ENCODE measurements at places on chromosomes 4 and X.

GRCh38 chrX:138082251-138082650 is 516.3 kb downstream of the ZIC3 start:
- DNase-seq: no peak

DNA sequence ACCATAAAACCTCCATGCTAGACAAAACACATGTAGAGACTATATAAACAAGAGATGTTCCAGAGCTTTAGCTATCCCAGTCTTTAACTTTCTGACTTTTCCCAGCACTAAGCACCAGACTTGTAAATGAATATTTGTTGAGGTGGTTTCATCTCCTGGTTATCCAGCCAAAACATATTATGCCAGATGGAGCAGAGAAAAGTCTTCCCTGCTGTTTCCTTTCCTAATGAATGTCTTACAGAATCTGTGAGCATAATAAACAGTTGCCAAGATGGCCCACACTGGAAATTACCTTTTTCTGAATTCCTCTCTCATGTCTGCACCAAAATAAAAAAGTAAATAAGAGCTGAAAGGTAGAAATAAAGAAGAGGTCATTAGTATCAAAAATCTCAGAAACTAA is 159.2 kb downstream of the TECRL start:
- no peak for DNase-seq

DNA sequence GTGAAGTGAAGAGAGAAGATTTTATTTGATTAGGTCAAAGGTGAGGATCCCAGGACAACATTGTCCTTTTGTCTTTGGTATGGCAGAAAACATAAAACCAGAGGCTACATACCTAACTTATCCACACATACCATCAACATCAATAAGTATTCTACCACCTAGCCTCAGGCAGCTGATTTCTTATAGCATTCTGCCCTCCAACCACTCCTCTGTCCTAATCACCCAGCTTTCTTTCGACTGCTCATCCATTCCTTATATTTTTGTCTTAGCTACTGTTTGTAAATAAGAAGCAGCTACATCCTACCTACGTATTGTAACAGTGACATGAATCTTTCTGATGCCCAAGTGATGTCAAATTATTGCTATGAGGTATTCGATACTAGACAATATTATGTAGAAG is 129.4 kb downstream of the ANAPC10 start:
- DNase-seq: no peak

DNA sequence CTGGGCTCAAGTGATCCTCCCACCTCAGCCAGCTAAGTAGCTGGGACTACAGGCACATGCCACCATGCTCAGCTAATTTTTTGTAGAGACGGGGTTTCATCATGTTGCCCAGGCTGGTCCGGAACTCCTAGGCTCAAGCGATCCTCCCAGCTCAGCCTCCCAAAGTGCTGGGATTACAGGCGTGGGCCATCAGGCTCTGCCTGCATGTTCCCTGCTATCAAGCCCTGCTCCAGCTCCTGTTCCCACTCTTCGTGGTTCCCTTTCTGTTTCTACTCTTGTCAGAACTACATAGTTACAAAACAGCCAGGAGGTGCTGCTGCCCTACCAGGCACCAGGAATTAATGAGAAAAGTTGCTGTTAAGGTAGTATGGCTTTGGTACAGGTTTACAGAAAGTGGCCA is 8.7 kb downstream of the TIMP1 start:
- no peak for DNase-seq

DNA sequence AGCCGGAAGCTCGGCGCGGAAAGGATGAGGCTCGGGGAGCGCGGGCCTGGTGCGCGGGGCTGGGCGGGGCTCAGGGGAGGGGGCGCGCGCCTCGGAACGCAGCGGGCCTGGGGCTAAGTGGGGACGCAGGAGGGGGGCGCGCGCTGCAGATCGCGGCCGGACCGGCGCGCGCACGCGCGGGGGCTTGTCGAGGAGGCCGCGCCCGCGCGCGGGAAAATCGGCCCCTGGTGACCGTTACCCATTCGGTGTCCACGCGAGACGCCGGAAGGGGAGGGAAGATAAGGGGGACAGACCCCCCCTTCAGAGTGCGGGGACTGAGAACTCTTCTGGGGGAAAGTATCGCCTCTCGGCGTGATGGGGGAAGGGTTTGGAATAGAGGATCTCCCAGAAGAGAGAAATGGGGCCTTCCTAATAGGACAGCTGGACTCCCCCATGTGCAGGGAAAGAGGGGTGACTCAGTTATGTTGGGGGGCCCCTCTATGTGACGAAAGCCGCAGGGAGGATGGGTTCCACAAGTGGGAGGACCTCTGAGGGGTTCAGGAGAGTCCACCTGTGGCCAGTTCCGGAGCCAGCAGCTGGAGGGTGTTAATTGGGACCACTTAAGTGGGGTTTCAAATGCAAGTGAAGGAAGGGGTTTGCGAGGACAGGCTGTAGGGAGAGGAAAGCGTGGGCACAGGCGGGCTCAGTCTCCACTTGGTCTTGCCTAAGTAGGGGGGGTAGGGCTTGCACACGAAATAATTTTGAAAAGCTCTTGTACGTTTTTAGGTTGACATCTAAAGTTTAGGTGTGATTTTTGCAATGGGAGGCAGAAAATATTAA is 584 bp downstream of the SUV39H1 start:
- DNase-seq: peak; percentile 6

DNA sequence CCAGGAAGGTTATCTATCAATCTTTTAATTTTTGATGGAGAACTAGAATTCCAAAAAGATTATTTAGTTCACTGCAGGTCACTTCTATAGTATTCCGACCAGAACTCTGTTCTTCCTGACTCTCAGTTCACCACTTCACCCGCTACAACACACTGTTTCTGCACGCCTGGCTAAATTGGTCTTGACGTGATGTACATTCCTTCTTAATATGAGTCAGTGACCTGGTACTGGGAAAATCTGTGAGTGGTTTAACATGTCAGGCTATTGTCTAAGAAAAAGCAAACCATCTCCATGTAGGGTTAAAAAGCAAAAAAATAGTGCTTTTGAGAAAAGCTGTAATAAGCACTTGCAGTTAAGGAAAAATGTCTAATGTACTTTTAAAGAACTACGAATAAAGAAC is 120.4 kb downstream of the NDST3 start:
- DNase-seq: no peak

DNA sequence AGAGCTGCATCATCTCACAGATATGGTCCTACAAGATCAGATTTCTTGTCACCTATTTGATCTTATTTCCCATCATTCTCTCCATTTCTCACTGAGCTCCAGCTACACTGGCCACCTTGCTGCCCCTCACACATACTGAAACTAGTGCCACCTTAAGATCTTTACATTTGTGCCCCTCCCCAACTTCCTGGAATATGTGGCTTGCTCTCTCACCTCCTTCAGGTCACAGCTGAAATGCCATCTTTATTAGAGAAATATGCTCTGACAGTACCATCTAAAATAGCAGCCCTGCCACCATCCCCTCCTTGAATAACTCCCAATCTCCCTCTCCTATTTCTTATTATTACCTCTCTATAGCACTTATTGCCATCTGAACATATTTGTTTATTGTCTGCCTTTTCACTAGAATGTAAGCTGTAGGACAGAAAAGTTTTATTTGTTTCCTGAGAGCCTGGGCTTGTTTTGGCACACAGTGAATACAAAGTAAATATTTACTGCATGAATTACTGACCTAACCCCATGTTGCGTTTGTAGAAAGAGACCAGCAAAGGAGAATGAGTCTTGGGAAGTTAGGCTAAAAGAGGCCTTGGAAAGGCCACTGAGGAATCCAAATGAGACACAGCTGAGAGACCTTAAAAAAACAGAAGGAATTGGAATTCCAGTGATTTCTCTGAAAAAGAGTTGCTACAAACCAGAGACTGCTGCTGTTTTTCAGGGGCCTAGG is 22.7 kb downstream of the DYNLT3 start:
- no peak for DNase-seq

DNA sequence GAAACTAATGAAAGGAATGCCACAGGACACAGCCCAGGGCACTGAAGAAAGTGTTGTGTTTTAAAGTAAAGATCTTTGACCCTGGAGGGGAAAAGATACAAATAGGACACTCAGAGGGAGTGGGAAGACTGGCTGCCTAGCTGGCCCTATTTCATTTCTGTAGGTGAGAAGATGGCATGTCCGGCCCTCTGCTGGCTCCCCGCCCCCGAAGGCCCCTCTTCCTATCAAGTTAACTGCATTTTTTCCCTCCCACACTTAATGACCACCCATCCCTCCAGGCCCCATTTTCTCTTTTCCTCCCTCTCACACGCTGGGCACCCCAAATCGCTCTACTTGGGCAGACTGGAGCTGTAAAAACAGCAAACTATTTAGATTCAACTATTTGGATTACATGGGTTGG is 5.5 kb upstream of the TRIM75 start:
- DNase-seq: no peak

DNA sequence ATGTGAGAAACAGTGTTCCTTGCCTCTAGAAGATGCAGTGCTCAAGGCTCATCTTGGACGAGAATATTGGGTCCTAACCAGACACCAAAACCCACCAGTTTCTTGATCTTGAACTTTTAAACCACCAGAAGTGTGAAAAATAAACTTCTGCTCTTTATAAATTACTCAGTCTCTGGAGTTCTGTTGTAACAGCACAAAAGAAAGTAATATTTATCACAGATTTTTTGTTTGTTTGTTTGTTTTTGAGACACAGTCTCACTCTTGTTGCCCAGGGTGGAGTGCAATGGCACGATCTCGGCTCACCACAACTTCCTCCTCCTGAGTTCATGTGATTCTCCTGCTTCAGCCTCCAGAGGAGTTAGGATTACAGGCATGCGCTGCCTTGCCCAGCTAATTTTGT is 371.1 kb upstream of the NDST4 start:
- DNase-seq: no peak

- DNase-seq: no peak
These were observed 103.8 kb downstream of the EFNB1 start for GRCh38 chrX:68932611-68933010.

GRCh38 chr4:38360201-38360600 is 303.8 kb upstream of the KLF3 start:
- DNase-seq: no peak

DNA sequence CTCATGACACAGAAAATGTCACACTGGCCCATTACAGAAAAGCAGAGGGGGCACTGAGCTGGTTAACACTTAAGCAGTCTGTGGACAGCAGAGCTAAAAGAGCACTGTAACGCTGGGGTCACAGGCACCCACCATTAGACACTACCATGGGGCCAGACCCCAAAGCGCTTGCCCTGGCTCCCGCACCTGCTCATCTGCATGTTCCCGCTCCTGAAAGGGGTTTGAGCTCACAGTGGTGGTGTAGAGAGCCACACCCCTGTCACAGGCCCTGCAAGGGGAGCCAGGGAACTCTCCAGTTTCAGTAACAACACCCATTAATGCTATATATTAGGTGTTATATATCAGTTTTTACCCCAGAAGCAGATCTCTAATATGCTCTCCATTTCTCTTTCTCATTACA is 187.0 kb downstream of the ANKRD50 start:
- no peak for DNase-seq

DNA sequence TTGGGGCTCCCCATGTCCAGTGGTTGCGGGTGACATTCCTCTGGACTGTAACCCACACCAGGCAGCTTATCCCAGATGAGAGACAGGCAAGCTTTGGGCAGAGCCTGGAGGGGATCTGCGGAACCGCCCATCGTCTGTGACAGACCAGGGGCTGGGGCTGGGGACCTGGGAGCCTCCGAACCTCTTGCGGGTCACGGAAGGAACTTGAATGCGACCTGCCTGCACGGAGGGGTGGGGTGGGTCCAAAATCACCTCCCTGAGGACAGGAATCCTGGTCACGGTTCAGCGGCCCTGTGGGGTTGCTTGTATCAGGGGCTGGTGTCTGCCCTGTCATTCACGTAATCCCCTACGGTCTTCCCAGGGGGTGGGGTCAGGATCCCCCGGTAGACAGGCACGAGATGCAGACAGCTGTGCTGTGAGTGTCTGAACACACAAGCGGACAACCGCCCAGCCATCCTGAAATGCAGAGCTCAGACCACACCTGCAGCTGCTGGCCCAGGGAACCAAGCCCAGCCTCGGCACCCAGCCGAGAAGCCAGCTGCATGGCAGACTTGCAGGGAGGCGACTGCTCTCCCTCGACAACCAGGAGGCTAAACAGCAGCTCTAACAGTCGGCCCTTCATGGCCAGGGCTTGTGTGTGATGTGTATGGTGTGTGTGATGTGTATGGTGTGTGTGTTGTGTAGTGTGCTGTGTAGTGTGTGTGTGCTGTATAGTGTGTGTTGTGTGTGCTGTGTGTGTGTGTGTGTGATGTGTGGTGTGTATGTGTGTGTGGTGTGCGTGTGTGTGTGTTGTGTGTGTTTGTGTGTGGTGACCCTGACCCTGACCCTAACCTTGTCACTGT is 105.9 kb upstream of the ADRA2C start:
- DNase-seq: peak; percentile 27

DNA sequence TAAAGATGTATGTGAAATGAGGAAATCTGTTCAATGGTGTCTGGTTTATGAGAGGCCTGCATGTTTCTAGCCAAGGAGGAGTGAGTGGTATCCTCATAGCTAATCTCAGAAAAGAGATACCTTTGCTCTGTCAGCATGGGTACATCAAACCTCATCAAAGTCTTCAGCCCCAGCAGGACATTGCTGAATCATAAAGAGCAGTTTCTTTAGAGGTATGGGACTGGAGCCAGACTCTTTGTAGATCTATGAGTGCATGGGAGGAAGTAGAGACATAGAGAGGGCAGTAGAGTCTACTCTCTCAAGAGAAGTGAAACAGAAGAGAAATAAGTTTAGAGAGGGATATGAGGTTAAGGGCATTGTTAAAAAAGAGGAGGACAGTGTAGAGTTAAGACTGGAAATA is 1950.9 kb downstream of the ARAP2 start:
- no peak for DNase-seq

DNA sequence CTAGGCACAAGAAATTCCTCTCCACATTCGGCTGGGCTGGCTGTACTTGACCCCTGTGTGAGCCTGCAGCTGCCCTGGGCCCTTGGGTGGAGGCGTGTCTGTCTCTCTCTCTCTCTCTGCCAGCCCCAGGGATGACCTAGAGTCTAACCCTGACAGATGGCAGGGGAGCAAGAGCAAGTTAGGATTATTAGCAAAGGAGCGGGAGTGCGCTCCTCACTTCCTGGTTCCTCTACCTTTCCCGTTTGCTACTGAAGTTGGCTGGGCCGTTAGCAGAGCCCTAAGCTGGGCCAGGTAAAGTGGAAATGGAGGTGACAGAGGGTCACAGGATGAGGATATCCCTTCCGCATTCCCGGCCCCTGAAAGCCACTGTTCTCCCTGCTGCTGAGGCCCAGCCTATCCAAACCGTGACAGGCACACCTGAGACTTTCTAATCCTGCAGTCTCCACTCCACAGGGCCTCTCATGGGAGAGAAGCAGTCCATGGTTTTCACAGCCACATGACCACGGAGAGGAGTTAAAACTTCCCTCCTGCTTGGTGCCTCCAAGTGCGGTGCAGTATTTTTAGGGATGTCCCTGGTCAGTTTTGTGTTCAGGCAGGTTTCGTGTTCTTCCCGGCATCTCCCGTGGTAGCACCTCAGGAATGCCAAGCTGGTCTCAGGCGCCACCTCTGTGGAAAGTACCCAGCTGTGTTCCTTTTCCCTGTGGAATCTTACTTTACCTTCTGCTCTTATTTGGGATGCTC is 79.3 kb downstream of the CLDN22 start:
- DNase-seq: no peak
